ENCODE measurements at places on chromosomes 11 and 22.

DNA sequence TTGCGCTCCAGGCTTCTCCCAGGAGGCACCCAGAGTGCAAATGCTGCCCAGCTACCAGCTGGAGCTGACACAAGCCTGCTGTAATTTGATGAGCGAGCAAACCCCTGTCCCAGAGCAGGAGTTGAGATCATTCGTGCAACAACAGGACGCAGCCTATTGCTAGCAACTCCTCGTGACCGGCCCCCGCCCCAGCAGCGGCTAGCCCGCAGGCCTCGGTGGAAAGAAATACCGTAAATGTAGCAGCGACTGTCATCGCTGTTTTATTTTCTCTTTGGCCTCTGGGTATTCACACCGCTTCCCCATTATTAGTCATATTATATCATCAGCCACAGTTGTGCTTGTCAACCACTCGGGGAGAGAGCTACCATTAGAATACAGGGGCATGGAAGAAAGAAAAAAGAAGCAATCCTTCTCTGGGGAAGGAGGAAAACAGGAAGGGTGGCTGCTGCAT lies 59.2 kb upstream of the ATXN10 start:
- H3K27ac ChIP-seq, result peak overlapping the region; percentile 60
- H3K36me3 ChIP-seq, result no peaks in the 10 kb centered on the region
- H3K4me3 ChIP-seq, result peak overlapping the region; percentile 32
- peaks cover 3% of the 10 kb centered on the region for H3K4me1 ChIP-seq

DNA sequence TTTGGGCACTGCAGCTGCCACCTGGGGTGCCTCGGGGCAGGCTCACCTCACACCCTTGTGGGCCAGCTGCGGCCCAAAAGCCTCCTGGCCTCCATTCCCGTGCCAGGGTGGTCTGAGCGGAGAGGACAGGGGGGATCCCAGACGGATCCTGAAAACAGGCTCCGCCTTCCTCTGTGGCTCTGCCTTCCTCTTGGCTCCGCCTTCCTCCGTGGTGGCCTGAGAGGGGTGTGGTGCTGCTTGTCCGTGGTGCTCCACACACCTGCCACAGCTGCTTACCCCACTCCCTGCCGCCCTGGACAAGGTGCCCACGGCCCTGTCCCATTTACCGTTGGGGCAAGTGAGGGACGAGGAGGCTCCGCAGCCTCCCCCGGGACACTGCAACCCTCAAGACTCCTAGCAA lies 23.2 kb upstream of the KCNQ1OT1 start:
- peaks cover 18% of the 10 kb centered on the region for H3K4me1 ChIP-seq
- no peak overlapping the region for H3K4me3 ChIP-seq
- no peak overlapping the region for H3K27ac ChIP-seq
- no peaks in the 10 kb centered on the region for H3K27me3 ChIP-seq

DNA sequence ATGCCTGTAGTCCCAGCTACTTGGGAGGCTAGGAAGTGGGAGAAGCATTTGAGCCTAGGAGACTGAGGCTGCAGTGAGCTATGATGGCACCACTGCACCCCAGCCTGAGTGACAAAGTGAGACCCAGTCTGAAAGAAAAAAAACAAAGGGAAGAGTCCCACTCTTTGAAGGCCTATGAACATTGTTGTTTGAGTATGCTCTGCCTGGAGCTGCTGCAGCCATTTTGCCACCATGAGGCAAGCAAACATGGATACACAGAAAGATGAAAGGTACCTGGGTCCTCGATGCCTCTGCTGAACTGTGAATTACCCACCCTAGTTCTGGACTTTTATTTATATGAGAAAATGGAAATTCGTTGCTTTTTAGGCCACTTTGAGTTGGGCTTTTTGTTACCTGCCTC lies 19.7 kb upstream of the TSPAN18 start:
- no peak overlapping the region for H3K27ac ChIP-seq
- no peak for DNase-seq
- H3K4me1 ChIP-seq, result peaks cover 9% of the 10 kb centered on the region
- H3K36me3 ChIP-seq, result no peaks in the 10 kb centered on the region

- DNase-seq, result no peak
- H3K27ac ChIP-seq, result no peak overlapping the region
- H3K27me3 ChIP-seq, result no peaks in the 10 kb centered on the region
- H3K4me1 ChIP-seq, result no peaks in the 10 kb centered on the region
- H3K4me3 ChIP-seq, result no peak overlapping the region
- H3K36me3 ChIP-seq, result no peaks in the 10 kb centered on the region
These were observed 1261.4 kb upstream of the TENM4 start for GRCh38 chr11:80702264-80702663.

GRCh38 chr11:119699227-119699626 lies 29.8 kb downstream of the NECTIN1 start:
- no peaks in the 10 kb centered on the region for H3K36me3 ChIP-seq
- H3K4me1 ChIP-seq, result peaks cover 69% of the 10 kb centered on the region
- H3K27ac ChIP-seq, result peak overlapping the region; percentile 61
- H3K4me3 ChIP-seq, result no peak overlapping the region
- DNase-seq, result peak; percentile 81

DNA sequence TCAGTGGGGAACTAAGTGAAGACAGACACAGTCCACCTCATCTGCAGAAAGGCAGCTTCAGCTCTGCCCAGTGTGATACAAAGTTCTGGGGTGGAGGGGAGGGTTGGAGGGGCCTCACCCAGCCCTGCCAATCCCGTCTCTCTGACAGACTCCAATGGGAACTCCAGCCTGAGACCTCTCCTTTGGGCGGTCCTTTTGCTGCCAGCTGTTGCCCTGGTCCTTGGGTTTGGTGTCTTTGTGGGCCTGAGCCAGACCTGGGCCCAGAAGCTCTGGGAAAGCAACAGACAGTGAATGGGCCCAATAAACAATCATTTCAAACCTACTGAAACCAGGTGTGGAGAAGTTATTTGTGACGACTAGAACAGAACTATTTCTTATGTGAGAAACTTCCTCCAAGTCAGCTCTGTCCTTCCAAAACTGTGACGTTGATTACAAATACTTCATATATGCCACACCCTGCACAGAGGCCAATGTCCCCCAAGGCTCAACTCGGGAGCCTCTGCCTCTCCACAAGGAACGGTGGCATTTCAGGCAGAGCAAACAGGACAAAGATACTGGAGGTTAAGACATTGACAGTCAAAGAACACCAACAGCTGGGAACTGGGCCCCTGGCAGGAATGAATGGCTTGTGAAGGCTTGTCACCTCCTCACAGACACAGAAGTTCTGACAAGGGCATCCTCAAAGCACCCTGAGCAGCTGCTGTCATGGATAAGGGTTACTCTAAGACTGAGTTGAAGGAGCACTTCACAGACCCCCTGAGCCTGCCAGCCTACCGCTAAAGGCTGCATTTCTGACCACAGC lies 8.2 kb downstream of the ZP1 start:
- DNase-seq, result no peak
- H3K27me3 ChIP-seq, result no peaks in the 10 kb centered on the region

- H3K36me3 ChIP-seq, result peaks cover 8% of the 10 kb centered on the region
- H3K4me3 ChIP-seq, result no peak overlapping the region
- no peaks in the 10 kb centered on the region for H3K27me3 ChIP-seq
- no peak overlapping the region for H3K27ac ChIP-seq
- peaks cover 40% of the 10 kb centered on the region for H3K4me1 ChIP-seq
- DNase-seq, result no peak
These were observed 3.5 kb downstream of the INPP5J start for GRCh38 chr22:31126128-31126868.

DNA sequence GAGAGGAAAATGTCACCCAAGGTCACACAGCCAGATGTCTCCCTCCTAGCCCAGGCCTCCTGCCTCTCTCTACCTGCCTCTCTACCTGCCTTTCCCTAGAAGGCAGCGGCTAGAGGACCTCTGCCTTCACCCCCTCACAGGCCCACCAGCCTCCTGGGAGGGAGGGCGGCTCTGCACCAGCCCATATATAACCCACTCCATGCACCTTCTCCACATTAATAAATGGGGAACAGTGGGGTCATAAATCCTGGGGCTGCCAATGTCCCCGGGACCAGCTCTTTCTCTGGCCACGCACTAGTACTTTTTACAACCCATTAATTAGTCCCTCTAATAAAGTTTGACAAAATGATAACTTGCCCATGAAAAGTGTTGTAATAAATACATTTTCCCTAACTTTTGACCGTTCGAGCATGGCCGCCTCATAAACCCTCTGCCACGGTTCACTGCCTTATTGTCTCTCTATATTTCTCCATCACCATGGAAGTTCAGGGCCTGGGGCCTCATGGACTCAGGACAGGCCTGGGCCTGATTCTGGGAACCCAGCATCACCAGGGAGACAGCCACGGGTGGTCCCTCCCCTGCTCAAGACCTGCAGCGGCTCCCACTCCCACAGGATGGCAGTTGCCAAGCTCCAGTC lies 102.1 kb downstream of the MN1 start:
- no peak for DNase-seq
- no peaks in the 10 kb centered on the region for H3K4me1 ChIP-seq
- H3K36me3 ChIP-seq, result no peaks in the 10 kb centered on the region
- no peak overlapping the region for H3K27ac ChIP-seq

DNA sequence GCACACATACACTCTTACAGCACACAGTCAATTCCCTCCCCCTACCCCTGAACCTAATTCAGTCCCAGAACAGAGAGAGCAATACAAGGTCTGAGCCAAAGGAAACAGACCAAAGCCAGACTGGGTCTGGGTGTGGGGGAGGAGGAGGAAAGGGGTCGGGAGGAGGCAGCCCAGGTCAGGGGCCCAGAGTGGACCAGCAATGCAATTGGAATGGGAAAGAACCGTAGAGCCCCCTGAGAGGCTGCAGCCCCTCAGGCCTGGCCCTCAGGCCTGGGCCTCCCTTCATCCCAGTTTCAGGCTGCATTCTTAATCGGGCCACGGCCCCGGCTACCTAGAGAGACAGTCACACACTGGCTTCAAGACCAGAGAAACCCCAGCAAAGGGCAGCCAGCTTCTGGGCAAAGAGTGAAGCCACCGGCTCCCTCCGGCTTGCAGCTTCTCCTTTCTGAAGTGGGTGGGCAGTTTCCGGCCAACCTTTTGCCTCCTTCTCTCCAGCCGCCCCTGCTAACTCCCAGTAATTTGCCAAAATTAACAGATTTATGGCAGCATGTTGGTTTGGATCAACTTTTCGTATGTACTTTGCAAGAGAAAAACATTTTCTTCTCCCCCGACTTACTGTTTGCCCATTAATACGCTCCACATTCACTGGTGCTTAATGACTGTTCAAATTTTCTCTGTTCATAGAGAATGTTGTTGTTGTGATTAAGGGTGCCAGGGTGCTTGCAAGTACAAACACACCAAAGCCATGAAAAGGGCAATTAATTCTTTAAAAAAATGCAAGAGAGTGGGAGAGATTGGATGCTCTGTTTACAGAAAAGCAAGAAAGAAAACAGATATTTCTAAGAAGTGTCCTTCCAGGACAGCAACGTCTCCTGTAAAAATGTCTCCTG lies 488.3 kb downstream of the MN1 start:
- peaks cover 12% of the 10 kb centered on the region for H3K4me1 ChIP-seq
- no peak for DNase-seq
- H3K4me3 ChIP-seq, result no peak overlapping the region
- peaks cover 78% of the 10 kb centered on the region for H3K27me3 ChIP-seq
- H3K36me3 ChIP-seq, result no peaks in the 10 kb centered on the region

- DNase-seq, result no peak
- no peak overlapping the region for H3K27ac ChIP-seq
- no peaks in the 10 kb centered on the region for H3K27me3 ChIP-seq
- no peak overlapping the region for H3K4me3 ChIP-seq
These were observed 12.7 kb upstream of the OR52K2 start for GRCh38 chr11:4436411-4436810.

GRCh38 chr11:46378296-46378695 lies 3.2 kb upstream of the MDK start:
- H3K27me3 ChIP-seq, result peaks cover 15% of the 10 kb centered on the region
- no peak overlapping the region for H3K27ac ChIP-seq
- H3K36me3 ChIP-seq, result peaks cover 50% of the 10 kb centered on the region
- no peak for DNase-seq
- peaks cover 34% of the 10 kb centered on the region for H3K4me1 ChIP-seq

- H3K27ac ChIP-seq, result peak overlapping the region; percentile 94
- no peaks in the 10 kb centered on the region for H3K27me3 ChIP-seq
- DNase-seq, result peak; percentile 73
- no peak overlapping the region for H3K4me3 ChIP-seq
These were observed 130.7 kb downstream of the MN1 start for GRCh38 chr22:27670701-27671412.

DNA sequence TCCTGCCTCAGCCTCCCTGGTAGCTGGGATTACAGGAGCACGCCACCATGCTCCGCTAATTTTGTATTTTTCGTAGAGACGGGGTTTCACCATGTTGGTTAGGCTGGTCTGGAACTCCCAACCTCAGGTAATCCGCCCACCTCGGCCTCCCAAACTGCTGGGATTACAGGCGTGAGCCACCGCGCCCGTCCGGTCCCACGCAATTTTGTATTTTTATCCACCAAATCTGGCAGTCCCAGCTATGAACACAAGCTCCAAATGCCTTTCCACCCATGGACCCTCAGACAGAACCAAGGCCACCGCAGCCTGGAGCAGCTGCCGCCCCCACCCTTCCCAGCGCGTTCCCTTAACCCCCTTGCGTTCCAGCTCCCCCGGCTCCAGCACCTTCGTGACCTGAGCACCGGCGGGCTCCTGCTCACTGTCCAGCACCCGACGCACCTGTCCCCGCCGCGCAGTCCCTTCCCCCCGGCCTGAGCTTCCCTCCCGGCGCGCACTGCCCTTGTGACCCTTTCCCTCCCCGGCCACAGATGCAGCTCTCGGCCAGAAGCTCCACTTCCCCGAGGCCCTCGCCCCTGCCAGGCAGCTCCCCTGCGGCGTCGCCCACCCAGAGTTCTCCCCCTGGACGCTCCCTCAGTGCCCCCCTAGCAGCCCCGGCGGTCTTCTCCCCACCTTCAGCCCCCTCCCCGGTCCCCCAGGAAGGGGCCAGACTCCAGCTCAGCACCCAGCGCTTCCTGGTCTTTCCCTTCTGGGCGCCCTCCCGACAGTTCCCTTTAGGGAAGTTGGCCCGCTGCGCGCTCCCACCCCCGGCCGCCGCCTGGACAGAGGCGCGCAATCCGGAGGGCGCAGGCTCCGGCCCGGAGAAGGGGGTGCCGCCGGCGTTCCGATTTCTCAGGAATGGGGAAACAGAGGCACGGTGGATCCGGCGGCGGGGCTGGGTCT lies 5.6 kb upstream of the ZBED4 start:
- H3K4me1 ChIP-seq, result peaks cover 30% of the 10 kb centered on the region
- peak overlapping the region; percentile 68 for H3K4me3 ChIP-seq
- H3K27me3 ChIP-seq, result peaks cover 67% of the 10 kb centered on the region
- no peak overlapping the region for H3K27ac ChIP-seq

DNA sequence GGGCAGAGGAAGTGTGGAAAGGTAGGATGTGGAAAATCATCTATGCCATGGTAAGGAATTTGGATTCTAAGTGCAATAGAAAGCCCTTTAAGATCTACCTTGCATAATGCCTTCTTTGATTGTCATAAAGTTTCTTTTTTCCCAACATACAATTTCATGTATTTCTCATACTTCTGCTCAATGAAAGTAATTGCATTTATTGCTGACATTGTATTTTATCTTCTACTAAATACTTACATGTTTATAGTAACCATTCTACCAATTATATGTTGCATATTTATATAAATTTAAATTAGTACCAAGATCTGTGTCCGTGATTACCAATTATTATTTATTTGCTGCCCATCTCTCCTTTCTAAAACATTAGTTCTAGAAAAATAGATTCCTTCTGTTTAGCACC lies 114.8 kb downstream of the CNTN5 start:
- no peak overlapping the region for H3K4me3 ChIP-seq
- no peaks in the 10 kb centered on the region for H3K36me3 ChIP-seq
- H3K27me3 ChIP-seq, result no peaks in the 10 kb centered on the region
- DNase-seq, result no peak
- H3K27ac ChIP-seq, result no peak overlapping the region

Data from left ventricle myocardium inferior (tissue), 1 donor.